HFFc6 (cell line): ENCODE measurements at places on chromosomes 11 and 22. TPM values are rescaled to one million over a fixed set of nuclear protein-coding genes. Genes with fewer than 3 reads are reported as not detected.

SCGB1D2 gene
- total RNA-seq = not detected in 3 replicates

MUC6 gene
- not detected in 3 replicates for total RNA-seq

C22orf31 gene
- not detected in 3 replicates for total RNA-seq

SAA4 gene
- total RNA-seq = not detected in 3 replicates

LMNTD2 gene
- total RNA-seq = 0.37 and 1.6 TPM in 2 replicates

TSGA10IP gene
- total RNA-seq = 0.27 TPM in 1 of 3 replicates, not detected in the others

VSTM5 gene
- total RNA-seq = 0.24 to 0.82 TPM in 2 of 3 replicates, not detected in the other

TMPRSS5 gene
- 0.24 to 0.38 TPM in 2 of 3 replicates, not detected in the other for total RNA-seq

MAJIN gene
- total RNA-seq = not detected in 3 replicates

THY1 gene
- 671 to 884 TPM (median 812 TPM) in 3 replicates for total RNA-seq

IGLL1 gene
- not detected in 3 replicates for total RNA-seq

CRY2 gene
- 13.6 to 14.0 TPM (median 13.7 TPM) in 3 replicates for total RNA-seq

PGGHG gene
- total RNA-seq = 9.8 and 12.2 TPM in 2 replicates

HPS5 gene
- 34.6 to 36.8 TPM (median 36.5 TPM) in 3 replicates for total RNA-seq

TBX10 gene
- total RNA-seq = not detected in 3 replicates

NOX4 gene
- total RNA-seq = 2.2 to 7.8 TPM (median 4.5 TPM) in 3 replicates

GRM5 gene
- total RNA-seq = not detected in 2 replicates

CARS1 gene
- total RNA-seq = 51.2 to 69.2 TPM (median 68.4 TPM) in 3 replicates

SLC16A8 gene
- not detected in 3 replicates for total RNA-seq

CHRDL2 gene
- total RNA-seq = not detected in 2 replicates

ZNF408 gene
- 11.4 to 12.3 TPM (median 11.4 TPM) in 3 replicates for total RNA-seq

SLC6A5 gene
- total RNA-seq = not detected in 3 replicates

SEPTIN3 gene
- total RNA-seq = not detected in 2 replicates

TMEM151A gene
- not detected in 3 replicates for total RNA-seq

APOA4 gene
- not detected in 3 replicates for total RNA-seq

KCNQ1OT1 gene
- 0.40 to 0.69 TPM (median 0.47 TPM) in 3 replicates for total RNA-seq

XKR3 gene
- total RNA-seq = not detected in 3 replicates

SWAP70 gene
- total RNA-seq = 31.8 to 37.3 TPM (median 33.2 TPM) in 3 replicates

MAPK8IP2 gene
- 0.05 to 0.19 TPM (median 0.18 TPM) in 3 replicates for total RNA-seq

CBLIF gene
- total RNA-seq = not detected in 3 replicates

DDTL gene
- 0.31 and 0.57 TPM in 2 replicates for total RNA-seq

HDHD5 gene
- 18.0 to 23.5 TPM (median 19.9 TPM) in 3 replicates for total RNA-seq

KCNQ1 gene
- not detected in 2 replicates for total RNA-seq

GRK3 gene
- total RNA-seq = 0.06 TPM in 1 of 3 replicates, not detected in the others

ACCSL gene
- not detected in 3 replicates for total RNA-seq

MGAT3 gene
- total RNA-seq = not detected in 3 replicates

GSTT2 gene
- 0.43 TPM in 1 of 2 replicates, not detected in the other for total RNA-seq

SCGB1C1 gene
- not detected in 3 replicates for total RNA-seq

MLC1 gene
- total RNA-seq = not detected in 3 replicates

ANKK1 gene
- total RNA-seq = not detected in 3 replicates

MMP7 gene
- total RNA-seq = not detected in 3 replicates

MPEG1 gene
- total RNA-seq = not detected in 3 replicates

OR9Q2 gene
- not detected in 3 replicates for total RNA-seq

UBQLN3 gene
- total RNA-seq = not detected in 3 replicates

KDELR3 gene
- 151 to 177 TPM (median 176 TPM) in 3 replicates for total RNA-seq

DNAJB7 gene
- not detected in 3 replicates for total RNA-seq

EMSY gene
- total RNA-seq = 14.5 to 17.0 TPM (median 15.6 TPM) in 3 replicates

OR2AG1 gene
- total RNA-seq = not detected in 3 replicates

SCGB2A2 gene
- not detected in 3 replicates for total RNA-seq

RASSF10 gene
- total RNA-seq = not detected in 3 replicates
